ENCODE measurements at places on chromosomes 4 and X.

DNA sequence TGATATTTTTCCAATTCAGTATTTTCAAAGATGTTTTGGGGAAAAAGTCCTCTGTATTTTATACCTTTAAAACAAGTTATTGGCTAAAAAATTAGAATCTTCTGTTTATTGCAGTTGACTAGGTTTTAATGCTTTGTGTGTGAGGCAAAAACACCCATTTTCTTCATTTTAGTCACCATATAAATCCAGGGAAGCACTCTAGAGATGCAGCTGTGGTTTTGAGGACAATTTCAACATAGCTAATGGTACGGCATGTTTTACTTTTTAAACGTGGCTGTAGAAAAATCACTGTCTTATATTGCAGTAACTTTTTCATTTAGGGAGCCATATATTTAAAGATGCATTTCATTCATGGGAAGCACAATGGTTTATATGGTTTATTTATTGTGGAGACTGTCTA lies 129.1 kb upstream of the PITX2 start:
- DNase-seq, result no peak

GRCh38 chr4:5925419-5926200 lies 32.7 kb upstream of the CRMP1 start:
- peak; percentile 46 for DNase-seq

DNA sequence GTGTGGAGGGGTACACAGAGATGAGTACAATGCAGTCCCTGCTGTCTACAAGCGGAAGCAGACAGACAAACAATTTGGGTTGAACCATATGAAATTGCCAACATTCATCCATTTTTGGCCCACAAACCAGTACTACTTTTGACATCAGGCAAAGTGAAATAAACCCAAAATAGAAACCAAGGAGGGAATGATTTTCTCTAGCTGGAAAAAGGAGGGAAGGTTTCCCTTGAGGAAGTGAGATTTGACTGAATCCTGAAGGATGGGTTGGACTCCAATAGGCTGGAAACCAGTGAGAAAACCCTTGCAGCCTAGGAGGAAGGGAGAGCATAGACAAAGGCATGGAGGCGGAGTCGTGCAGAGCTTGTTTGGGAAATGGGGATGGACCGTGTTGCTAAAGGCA lies 63.5 kb upstream of the PJA1 start:
- no peak for DNase-seq

- no peak for DNase-seq
Observed at GRCh38 chrX:20680998-20681397, 414.3 kb upstream of the RPS6KA3 start.

- DNase-seq, result no peak
Observed at GRCh38 chr4:152283801-152284470, 252.0 kb downstream of the FBXW7 start.

DNA sequence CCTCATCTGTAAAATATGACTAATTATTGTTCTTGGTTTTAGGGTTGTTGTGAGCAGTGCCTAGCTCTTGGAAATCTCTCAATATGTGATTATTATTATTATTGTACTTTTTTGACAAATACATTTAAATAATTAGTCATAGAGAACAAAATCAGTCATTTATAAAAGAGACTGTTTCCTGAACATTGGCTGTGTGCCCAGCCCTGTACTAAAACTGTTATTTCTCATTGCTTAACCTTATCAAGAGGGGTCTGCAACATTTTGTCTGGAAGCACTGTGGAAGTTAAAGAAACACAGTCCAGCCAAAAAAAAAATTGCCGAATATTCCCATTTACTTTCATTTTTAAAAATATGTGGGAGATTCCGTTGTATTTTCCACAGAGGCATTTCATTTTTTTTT lies 989.2 kb upstream of the SLIT2 start:
- DNase-seq, result no peak

DNA sequence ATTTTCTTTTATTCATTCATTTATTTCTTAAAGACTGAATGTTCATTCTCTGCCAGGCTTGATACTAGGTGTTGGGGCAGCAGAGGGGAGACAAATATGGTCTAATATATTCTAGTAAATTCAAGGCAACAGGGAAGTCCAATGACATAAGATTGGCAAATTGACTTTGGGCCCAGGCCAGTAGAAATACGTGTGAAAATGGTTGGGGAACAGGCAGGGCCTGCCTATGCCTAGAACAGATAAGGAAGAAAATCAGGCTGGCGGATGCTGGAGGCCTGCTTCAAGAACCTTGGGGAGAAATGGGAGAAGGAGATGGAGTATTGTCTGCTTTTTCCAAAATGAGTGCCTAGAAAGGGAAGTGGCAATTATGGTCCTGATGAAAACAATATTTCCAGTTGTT lies 108.6 kb downstream of the RTL5 start:
- no peak for DNase-seq

GRCh38 chr4:73341454-73341853 lies 62.6 kb upstream of the ALB start:
- DNase-seq, result peak; percentile 46

- DNase-seq, result no peak
Observed at GRCh38 chr4:71549516-71550160, 210.8 kb downstream of the SLC4A4 start.

- peak; percentile 90 for DNase-seq
Observed at GRCh38 chrX:47361538-47362511, 8.6 kb upstream of the ZNF157 start.

- DNase-seq, result no peak
Observed at GRCh38 chr4:52966781-52967180, 104.7 kb downstream of the RASL11B start.

- DNase-seq, result no peak
Observed at GRCh38 chrX:136540226-136540625, 8.2 kb downstream of the VGLL1 start.

GRCh38 chrX:8403988-8404387 lies 60.6 kb upstream of the VCX3B start:
- DNase-seq, result no peak
